ENCODE measurements at places on chromosomes 7 and 10.

- no peak for DNase-seq
Observed at GRCh38 chr7:31851119-31851518, 164.1 kb downstream of the PPP1R17 start.

DNA sequence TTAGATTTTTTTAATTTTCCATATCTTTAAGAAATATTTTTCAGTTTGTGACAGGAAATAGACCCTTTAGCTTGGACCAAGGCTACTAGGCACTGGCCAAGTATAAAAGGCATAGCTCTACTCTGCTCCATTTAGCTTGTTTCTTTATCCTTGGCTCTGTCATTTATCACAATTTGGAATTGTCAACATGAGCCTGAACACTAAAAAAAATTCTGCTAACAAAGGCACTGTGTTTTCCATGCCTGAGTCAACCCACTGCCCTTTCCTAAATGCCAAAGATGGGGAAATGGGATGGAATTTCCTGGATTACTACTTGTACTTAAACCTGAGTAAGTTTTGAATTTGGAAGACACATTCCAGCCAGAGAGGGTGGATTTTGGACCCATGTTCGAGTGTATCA, 128.4 kb downstream of the NSUN6 start:
- DNase-seq: no peak

- DNase-seq: no peak
Observed at GRCh38 chr7:146355216-146355615, 238.6 kb downstream of the CNTNAP2 start.

GRCh38 chr10:132183046-132183445, 3.7 kb upstream of the DPYSL4 start:
- DNase-seq: no peak

- no peak for DNase-seq
Observed at GRCh38 chr10:129683920-129684319, 216.9 kb downstream of the MGMT start.

DNA sequence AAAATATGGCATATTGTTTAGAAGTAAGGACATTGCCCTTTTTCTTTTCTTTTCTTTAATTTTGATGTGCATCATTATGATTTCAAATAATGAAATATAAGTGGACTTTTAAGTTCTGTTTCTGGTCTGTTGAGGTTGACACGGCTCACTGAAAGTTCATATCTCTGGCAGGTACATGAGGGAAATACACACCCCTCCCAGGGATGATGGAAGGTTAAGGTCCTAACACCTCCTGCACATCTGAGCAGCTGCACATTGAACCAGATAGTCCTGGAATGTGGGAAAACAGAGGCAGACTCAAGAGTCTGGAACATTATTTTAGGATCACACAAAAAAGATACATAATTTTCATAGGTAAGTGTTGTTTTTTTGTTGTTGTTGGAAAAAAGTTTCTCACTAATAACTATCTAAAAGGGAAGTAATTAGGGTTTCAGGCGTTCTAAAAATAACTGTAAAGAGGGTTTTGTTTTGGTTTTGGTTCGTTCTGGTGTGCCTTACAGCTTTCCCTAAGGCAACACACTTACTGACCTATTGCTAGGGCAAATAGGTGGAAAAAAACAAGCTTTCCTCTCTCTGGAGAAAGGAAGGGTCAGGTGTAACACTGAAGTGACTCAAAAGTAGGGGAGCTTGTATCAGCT, 201.2 kb upstream of the PRKCQ start:
- DNase-seq: no peak

DNA sequence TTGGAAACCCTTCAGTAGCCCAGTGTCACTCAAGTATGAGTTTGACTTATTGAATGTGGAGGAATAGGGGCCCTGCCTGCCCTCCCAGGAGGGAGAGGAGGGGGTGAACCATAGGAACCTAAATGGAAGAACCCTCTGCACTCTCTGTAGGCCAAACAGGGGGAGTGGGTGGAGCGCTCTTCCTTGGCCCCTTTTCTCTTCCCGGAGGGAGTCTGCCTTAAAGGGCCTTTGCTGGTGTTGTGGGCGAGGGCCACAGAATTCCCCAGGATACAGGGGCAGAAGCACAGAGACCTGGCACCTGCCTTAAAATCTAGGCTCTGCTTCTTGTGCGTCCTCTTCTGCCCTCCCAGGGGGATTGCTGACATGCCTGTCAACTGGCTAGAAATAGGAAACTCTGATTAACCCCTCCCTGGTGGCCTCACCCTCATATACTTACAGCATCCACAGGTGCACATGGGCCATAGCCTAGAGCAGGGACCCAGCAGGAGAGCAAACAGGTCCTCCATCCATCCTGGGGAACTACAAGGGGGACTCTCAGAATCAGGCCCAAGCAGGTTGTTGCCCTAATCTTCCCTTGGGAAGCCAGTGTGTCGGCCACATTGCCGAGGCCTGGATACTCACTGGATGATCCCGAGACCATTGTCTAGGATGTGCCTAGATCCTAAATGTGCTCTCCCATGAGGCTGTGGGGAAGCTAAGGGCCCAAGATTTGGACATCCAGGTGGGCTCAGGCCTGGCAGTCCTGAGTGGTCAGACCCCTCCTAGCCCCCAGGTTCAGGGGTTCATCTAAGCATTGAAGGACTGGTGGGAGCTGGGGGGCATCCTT, 3.4 kb downstream of the TRIM8 start:
- DNase-seq: no peak

GRCh38 chr10:83037653-83038052, 1101.7 kb upstream of the GHITM start:
- no peak for DNase-seq

GRCh38 chr10:46084321-46085165, 38.5 kb upstream of the MSMB start:
- no peak for DNase-seq

DNA sequence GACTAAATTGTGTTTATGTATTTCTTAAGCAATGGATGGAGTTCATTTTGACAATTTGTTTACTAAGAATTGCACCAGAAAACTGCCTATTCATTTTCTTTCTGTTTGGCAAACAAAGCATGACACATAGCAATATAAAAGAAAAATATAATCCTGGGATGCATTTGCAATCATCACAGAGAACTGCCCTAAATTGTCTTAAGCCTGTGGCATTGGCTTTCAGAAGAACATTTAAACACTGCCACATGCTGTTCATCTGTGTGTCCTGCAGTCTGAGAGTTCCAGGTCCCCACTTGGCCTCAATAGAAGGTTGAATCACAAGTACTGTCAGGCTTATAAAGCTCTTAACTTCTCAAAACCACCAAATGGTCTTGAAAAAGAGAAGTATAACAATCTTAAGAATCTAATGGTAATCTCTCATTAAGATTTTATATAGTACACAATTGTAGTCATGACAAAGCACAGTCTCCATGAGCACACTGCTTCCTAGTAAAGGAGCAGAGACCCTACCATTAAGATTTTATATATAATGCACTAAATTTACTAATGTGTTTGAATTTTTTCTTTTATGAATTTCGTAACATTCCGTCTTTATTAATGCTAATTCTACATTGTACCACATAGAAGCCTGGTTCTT, 29.9 kb downstream of the RNLS start:
- DNase-seq: peak; percentile 40

DNA sequence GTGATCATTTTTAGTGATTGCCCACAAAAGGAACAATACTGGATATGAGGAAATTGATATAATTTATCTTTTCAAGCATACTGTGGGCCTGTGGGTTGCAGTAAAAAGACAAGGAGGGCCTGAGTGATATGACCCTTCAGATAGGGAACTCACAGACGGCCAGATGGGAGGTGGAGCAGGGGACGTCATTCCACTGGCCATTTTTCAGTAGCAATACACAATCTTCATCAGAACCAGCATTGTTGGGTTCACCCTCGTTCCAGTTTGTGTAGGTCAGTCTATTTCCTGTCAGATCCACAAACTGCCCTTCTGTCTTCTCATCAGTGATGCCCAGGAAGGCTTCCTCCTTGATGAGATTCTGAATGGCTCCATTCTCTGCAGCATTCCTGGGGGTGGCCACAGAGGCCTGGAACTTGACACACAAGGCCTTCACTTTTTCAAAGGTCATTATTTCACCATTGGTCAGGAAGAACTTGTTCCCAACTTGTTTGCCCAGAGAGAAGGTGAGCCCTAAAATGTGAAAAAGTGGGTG, 4.5 kb downstream of the MBL2 start:
- DNase-seq: no peak

DNA sequence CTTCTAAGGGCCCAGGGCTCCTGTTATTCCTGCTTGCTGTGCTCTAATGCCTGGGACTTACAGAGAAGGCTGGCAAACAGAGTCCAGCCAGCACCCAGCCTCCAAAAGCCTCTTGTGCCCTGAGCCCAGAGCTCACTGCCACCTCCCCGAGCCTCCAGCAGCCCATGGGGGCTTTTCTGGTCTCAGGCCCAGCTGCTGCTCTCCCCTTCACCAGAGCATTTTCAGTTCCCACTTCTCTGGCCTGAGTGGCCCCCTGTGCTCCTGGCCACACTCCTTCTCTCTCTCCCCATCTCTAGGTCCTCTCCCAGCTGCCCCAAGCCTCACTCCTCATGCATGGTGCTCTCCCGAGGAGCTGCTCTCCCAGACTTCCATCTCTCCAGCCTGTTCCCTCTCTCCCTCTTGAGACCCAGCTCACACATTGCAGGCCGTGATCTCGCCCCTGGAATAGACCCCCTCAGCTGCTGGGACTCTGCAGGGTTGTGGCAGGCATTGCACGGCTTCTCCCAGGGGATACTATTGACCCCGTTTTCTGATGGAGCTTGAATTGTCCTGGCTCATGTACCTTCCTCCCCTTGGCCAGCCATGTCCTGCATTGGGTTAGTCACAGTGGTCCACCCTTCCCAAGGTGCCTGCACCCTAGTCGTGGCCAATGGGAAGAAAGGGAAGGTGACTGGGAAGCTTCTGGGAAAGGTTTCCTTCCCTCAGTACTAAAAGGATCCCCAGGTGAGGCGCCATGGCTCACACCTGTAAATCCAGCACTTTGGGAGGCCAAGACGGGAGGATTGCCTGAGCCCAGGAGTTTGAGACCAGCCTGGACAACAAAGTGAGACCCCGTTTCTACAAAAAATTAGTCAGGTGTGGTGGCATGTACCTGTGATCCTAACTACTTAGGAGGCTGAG, 9.0 kb upstream of the RASSF4 start:
- no peak for DNase-seq

- no peak for DNase-seq
Observed at GRCh38 chr10:132891368-132891767, 51.0 kb downstream of the CFAP46 start.

- DNase-seq: peak; percentile 37
Observed at GRCh38 chr7:23531050-23531793, 559 bp downstream of the TRA2A start.

- DNase-seq: no peak
Observed at GRCh38 chr10:12872577-12872976, 128.9 kb downstream of the CCDC3 start.

GRCh38 chr7:28228396-28228795, 47.8 kb upstream of the JAZF1 start:
- DNase-seq: no peak

DNA sequence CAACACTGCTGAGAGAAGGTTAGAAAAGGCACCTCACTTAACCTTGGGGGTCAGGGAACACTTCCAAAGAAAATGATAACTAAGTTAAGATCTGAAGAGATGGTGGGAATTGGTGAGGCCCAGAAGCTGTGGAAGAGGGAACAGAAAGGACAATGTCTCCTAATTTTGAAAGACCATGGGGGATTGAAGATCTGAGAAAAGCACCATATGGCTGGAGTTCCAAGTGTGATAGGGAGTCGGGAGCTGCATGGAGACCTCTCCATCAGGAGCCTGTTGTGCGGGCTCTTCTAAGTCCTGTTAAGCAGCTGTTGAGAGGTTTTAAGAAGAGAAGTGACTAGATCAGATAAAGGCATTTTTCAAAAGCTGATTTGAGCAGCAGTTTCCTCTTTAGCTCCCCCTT, 254.3 kb downstream of the CDK14 start:
- DNase-seq: no peak

DNA sequence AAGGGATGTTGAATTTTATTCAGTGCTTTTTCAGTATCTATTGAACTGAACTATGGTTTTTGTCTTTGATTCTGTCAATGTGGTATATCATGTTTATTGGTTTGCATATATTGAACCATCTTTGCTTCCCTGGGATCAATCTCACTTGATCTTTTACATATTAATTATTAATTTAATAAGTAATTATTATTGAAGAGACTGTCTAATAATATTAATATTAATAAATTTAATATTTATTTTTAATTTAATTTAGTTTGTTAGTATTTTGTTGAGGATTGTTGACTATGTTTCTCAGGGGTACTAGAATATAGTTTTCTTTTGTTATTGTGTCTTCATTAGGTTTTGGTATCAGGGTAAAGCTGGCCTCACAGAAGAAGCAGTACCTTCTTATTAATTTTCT, 26.5 kb upstream of the TRA2A start:
- DNase-seq: no peak
